ENCODE measurements at places on chromosomes 5 and 9.

DNA sequence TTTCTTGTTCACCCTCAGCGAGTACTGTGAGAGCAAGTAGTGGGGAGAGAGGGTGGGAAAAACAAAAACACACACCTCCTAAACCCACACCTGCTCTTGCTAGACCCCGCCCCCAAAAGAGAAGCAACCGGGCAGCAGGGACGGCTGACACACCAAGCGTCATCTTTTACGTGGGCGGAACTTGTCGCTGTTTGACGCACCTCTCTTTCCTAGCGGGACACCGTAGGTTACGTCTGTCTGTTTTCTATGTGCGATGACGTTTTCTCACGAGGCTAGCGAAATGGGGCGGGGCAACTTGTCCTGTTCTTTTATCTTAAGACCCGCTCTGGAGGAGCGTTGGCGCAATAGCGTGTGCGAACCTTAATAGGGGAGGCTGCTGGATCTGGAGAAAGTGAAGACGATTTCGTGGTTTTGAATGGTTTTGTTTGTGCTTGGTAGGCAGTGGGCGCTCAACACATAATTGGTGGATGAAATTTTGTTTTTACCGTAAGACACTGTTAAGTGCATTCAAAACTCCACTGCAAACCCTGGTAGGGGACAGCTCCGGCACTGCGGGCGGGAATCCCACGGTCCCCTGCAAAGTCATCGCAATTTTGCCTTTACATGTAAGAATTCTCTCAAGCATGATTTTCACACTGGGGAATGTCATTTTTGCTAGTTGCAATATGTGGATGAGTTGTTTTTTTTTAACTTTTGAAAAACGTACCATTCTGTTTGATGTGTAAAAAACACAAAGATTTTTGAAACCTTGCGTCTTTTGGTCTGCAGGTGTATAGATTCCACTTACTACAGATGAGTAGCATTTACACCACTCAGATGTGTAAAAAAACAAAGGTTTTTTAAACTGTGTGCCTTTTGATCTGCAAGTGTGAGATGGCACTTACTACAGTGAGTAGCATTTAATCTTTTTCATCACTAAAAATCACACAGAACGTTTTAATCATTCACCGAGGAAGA lies 631 bp upstream of the C9orf72 start:
- DNase-seq = peak; percentile 87

- DNase-seq = no peak
These were observed 746 bp downstream of the NKX2-5 start for GRCh38 chr5:173234129-173234790.

DNA sequence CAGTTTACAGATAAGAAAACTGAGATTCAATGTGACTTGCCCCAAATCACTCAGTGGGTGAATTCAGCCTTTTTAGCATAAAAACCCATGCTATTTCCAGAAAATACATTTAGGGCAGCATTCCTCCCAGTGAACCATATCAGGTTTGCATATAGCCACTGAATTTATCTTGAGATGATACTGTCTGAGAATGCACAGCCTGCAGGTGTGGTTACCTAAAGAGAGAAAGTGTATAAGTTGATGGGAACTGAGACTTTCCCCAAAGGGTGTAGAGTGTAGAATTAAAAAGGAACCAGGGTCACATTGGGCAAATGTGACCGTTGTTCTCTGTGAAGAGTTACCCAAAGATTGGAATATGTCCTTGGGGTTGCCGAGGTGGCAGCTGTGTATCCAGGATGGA lies 100.0 kb upstream of the PIK3R1 start:
- DNase-seq = no peak

- peak; percentile 56 for DNase-seq
These were observed at the start of gene CANX for GRCh38 chr5:179698935-179699615. CANX (plus strand) TSS chr5:179698967; CDS start chr5:179705682, 6,715 bp downstream.

GRCh38 chr5:136020001-136020382 lies 8.8 kb upstream of the TGFBI start:
- DNase-seq = no peak

DNA sequence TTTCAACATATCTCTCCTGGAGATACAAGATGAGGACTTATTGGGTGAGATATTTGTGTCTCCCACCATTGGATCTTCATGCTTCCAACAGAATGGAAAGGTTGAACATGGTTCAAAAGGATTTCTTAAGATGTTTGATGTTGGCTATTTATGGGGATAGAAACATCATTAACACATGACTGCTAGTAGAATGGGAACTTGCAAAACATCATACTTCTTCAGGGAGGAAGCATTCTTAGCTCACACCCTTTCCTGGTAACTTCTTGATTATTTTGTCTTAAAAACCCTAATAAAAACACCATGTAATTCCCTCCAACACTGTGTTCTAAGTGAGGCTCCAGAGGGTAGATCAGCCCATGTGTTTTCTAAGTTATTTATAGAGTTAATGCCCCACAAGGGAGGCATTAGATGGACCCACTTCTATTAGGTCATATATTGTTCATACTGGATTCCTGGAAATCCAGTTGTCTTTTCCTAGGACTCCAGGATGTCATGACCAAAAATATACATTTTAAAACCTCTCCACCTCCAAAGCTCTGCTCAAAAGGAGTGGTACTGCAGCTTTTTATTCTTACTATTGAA lies 95.8 kb downstream of the FOXD1 start:
- no peak for DNase-seq

- no peak for DNase-seq
These were observed 368.9 kb downstream of the TMEM161B start for GRCh38 chr5:87899721-87900131.

DNA sequence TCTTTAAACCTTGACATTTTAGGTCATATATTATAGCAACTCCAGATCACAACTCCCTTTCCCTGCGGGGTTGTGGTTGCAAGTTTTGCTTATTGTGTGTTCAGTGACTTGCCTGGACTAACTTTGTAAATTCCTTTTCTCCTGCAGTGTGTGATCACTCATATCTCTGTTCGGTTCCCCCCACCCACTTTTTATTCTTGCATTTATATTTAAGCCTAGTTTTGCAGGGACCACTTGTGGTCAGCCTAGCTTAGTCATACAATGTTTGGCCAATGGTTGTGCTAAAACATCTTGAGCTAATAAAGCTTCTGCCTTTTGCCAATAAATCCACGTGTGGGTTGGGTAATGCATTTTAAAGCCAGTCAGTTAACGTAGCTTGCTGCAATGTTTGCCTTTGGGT lies 146.5 kb upstream of the IRX4 start:
- DNase-seq = no peak

- no peak for DNase-seq
These were observed 64.5 kb downstream of the MTREX start for GRCh38 chr5:55372130-55372925.

DNA sequence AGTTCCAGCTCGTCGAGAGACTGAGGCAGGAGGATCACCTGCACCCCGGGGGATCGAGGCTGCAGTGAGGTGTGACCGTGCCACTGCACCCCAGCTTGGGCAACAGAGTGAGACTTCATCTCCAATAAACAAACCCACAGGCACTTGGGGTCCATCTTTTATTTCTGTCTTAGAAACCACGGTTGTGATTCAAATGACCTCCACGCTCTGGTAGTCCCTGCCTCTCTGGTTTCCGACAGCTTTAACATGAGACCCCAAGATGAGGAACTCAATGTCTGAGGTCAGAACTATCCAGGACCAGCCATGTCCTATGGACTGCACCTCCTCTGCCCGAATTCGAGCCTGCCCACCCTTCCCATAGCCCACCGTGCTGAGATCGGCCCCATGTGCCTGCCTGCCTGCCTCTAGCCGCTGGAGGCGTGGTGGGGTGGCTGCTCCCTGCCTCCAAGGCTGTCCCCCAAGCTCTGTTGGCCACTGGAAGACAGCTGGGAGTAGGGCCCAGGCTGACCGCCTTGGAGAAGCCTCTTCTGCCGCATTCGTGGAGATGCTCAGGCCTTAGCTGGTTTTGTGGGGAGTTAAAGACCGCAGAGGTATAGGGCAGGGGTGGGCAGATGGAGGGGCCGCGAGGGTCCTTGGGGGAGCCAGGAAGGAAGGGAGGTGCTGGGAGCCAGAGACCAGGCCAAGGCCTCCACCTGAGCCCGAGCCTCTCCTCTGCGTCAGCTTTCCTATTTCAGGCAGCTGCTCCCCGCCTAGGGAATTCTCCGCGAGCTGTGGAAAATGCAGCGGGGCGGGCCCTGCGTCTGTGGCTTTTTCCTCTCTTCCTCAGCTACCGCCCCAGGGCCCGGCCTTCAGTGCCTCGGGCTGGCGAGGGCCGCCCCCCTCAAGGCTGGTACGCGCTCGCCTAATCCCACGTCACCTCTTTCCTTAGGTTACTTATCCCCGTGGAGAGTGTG lies 6.9 kb upstream of the WDR5 start:
- no peak for DNase-seq

DNA sequence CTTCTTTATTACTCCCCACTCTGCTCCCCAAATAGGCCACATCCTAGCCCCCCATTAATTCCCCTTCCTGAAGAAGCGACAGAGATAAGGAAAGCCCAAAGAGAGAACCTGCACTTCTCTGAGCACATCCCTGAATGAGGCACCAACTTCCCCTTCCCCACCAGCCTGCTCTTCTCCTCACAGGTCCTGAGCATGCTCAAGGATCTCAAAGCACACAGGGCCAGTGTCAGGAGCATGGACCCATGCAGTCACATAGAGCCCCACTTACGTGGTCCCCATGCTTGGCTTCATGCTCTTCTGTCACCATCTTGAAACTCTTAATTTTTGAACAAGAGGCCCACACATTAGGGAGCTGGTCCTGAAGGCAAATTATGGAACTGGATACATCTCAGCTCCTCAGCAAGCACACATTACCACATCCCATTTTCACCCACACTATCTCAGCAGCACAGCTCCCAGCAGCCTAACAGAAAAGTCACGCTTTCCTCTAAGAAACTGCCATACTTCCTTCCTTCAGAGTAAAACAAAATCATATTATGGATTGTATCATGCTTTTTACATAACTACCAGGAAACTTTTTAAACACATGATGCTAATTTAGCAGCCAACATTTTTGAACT lies 99.8 kb downstream of the NFIB start:
- no peak for DNase-seq

- no peak for DNase-seq
These were observed 46.3 kb upstream of the LARP1 start for GRCh38 chr5:154708846-154709245.

- no peak for DNase-seq
These were observed 45.5 kb upstream of the TNFSF15 start for GRCh38 chr9:114851306-114851705.

DNA sequence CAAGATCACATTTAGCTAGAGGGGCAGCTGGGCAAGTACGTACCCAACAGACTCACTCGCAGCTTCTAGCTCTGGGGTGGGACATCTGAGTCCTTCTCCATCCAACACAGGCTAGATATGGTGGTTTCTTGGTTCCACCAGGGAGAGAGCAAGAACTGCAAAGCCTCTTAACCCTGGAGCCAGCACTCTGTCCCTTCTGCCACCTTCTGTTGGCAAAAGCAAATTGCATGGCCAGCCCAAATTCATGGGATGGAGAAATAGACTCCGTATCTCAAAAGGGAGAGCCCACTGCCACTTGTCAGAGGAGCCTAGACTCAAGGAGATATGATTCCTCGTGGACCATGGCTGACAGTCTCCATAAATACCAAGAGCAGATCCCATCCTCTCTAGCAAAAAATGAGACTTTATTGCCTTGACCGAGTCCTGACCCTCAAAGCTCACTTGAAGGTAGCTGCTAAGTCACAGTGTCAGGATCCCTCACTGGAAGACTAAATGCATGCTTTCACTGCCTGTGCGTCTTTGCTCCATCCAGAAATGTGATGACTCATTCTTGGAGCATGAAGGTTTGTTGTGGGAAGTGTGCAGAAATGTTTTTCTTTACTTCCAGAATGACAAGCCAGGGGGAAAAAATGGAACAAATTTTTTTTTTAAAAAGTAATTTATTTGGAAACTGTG lies 28.8 kb upstream of the ROR2 start:
- DNase-seq = peak; percentile 53

DNA sequence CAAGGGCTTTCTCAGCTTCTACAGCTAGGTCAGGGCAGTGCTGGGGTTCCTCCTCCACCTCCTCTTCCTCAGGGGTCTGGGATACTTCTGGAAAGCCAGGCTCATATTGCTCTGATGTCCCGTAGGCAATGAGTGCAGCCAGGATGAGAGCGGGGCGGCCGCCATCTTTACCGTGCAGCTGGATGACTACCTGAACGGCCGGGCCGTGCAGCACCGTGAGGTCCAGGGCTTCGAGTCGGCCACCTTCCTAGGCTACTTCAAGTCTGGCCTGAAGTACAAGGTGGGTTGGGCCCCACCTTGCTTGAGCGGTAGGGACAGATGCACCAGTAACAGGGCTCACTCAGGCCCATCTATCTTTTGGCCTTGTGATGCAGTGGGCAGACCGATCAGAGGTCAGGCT lies 34.8 kb downstream of the GSN start:
- no peak for DNase-seq

DNA sequence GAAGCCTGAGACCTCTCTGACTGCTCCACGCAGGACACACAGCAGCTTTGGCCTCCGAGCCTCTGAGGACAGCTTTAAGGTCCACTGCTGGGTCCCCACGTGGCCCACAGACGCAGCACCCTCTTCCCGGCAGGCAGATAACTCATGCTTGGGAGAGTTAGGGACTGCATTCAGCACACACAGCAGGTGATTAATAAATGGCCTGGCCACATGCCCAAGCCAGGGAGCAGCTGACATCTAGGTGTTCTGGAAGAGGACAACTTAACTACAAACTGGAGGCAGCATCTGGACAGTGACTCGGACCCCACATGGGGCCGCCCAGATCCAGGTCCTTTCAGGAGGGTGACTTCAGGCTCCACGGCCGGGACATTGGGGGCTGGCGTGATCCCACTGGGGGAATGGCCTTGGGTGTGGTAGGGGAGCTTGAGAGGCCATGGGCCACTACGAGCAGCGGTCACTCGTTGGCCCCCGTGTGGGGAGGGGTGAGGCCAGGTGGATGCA lies 11.3 kb downstream of the NINJ1 start:
- DNase-seq = no peak

DNA sequence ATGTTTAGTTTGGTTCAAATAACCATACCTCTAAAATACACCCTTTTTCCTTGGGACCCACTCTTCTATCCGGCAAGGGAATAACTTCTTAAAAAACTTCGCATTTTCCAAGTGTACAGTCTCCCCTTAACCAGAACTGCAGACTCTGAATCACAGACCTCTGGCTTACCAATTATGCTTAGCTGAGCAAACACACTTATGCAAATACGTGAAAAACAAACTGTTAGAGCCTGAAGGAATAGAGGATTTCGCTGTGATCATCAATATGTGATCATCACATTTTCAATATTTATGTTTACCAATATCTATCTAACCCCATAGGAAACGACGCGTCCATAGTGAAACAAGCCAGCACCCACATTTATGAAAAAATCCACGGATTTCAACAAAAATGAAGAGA lies 1.3 kb downstream of the LPAR1 start:
- DNase-seq = no peak

DNA sequence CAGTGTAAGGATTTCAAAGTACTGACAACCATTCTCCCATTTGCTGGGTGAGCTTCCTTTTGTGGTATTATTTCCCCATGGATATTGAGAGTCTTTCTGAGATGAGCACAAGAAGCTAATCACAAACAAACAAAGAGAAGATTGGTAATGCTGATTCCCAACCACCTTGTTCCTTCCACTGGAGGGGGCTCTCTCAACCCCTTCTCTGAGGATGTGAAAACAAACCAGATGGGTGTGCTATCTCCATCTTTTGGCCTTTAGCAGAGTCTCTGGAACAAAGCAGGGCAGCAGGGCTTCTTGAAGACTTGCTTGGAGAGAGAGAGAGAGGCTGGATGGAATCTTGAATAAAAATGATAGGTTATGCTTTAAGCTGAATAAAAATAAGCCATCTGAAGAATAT lies 576.7 kb upstream of the ZNF462 start:
- no peak for DNase-seq

GRCh38 chr9:76573905-76574760 lies 115.2 kb downstream of the GCNT1 start:
- DNase-seq = no peak

GRCh38 chr9:73219985-73220626 lies 68.4 kb downstream of the ANXA1 start:
- no peak for DNase-seq

GRCh38 chr9:22134390-22134789 lies 125.3 kb upstream of the CDKN2B start:
- DNase-seq = no peak
